ENCODE measurements at places on chromosomes 4 and X.

DNA sequence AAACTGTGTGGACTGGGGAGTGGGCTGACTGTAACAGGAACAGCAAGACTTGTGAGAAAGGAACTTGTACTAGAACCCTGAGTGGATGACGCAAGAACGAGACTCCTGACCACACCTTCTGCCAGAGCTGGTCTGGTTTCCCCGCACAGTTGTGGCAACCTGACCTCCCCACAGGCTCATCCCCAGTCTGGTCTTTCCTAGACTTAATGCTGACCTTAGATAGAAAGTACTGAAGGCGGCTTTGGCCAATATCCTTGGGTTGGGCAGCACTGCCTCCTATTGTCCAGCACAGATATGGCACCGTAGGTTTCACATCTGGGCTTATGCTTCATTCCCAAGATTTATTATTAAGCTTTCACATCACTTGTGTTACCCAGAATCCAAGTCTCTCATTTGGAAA is 137.8 kb upstream of the FRG1 start:
- no peak for DNase-seq

- peak; percentile 34 for DNase-seq
Measured at GRCh38 chr4:48222491-48222890, 47.1 kb downstream of the TEC start.

DNA sequence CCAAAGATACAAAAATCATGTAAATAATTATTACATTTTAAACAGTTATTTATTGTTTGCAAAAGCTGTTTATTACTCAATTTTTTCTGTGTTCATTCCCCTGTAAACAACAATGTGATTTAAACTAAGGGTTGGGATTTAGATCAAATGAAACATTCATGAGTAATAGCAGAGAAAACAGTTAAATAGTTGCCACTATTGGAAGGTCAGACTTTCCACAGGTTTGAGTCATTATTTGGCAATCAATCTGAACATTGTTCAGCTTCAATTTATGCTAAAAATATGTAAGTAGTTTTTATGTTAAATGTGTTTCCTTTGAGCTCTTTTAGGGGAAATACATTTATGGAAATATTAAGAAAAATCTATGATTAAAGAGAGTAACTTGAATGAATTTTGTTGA is 144.9 kb downstream of the STIM2 start:
- no peak for DNase-seq

- no peak for DNase-seq
Measured at GRCh38 chr4:46462733-46463132, 72.8 kb upstream of the GABRA2 start.

DNA sequence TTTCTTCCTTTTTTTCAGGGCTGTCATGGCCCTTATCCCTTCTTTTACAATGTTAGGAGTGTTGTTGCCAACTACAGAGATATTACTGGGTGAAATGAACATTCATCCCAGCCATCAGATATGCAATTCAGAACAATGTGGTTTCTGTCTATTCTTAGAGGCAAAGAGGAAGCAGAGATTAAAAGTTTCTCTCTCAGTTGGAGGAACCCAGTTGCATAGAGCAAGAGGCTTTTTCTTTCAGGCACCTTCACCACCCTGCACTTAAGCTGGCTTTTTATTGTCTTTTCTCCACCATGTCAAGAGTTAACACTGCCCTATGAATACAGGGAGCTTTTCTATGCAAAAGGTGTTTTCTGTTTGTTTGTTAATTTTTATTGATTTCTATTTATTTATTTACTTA is 1559.6 kb upstream of the IGFBP7 start:
- no peak for DNase-seq

- no peak for DNase-seq
Measured at GRCh38 chr4:71198958-71199357, 139.9 kb upstream of the SLC4A4 start.

DNA sequence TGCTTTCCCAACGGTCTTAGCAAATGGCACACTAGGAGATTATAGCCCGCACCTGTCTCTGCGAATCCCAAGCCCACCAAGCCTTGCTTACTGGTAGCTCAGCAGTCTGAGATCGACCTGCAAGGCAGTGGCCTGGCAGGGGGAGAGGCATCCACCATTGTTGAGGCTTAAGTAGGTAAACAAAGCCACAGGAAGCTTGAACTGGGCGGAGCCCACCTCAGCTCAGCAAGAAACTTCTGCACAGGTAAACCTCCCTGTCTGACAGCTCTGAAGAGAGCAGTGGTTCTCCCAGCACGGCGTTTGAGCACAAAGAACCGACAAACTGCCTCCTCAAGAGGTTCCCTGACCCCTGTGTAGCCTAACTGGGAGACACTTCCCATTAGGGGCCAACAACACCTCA is 42.8 kb downstream of the BRWD3 start:
- DNase-seq, result no peak

DNA sequence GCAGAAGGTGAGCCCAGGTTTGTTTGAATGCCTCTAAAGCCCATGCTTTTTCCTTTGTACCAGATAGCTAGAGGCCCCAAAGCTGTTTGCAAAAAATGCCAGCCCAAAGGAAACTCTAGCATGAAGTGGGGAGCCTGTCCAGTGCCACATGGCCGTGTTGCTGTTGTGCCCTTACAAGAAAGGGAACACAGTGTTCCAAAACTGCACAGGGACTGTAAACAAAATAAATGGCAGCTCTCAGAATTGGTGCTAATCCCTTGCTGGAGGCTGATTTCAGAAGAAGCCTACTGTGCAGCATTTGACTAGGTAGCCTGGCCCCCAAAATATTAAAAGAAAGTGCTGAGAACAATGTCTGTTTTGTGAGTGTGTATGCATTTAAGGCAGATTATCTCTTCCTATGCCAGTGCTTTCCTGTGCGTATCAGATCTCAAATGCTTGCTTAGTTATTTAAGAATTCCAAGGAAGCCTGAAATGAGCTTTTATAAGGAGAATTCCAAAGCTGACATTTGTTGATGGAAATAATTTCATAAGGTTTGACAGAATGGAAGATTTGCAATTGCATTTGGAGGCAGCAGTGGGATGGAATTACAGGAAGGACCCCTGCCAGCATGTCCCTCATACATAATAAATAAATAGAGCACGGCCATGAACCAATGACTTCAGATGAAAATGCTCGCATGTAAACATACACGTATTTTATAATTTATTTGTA is 115.7 kb downstream of the IRF2 start:
- DNase-seq, result no peak

DNA sequence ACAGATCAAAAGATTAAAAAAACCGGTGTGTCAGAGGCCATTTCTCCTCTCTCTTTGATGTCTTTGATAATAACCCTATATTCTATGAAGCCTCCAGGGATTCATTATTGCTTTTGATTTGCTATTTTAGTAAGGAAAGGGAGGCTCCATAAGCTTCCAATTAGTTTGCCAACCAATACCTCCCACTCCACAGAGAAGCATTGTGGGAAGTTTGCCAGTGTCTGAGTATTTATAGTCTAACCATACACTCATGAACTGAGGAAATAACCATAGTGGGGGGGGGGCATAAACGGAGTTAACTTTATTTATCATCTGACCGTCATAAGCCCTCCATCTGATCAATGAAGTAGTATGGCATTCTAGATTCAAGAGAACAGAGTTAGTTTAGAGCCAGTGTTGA is 1066.8 kb upstream of the PABPC4L start:
- no peak for DNase-seq

DNA sequence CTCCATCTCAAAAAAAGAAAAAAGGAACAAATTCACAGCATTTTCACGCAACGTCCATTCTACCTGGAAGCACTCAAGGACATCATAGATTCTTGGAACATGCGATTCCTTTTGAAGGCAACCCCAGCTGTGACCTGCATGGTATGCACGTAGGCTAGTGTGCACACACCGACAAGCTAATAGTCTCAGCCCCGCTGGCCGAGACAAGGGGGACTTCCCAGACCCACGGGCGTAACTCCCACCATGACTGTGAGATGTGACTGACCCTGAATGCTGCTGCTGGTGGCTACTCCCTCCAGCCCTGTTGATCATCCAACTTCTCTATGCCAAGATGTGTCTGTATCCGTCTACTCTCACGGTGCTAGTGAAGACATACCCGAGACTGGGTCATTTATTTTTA is 78.3 kb downstream of the CRLF2 start:
- no peak for DNase-seq

DNA sequence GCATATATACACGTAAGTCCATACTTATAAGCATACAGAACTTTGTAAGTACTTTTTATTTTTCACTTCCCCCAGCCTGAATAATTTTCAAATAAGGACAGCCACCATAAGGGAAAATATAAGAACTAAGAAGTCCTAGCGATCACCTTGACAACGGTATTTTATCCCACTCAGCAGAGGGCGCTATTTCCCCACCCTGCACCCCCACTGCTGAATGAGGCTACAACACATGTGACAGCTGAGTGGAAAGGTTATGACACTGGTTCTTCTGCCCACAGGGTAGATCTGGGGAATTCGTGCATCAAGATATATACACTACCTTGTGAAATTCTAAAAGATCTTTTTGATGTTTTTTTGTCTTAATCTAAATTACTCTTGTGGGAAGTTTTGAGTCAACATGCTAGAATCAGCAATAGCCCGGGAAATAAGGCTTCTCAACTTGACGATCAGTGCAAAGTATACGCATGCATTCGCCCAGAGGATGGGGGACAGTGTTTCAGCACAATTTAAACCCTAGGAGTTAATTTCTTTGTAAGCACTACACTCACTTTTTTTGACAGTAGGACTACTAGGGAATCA is 151.5 kb downstream of the CORIN start:
- no peak for DNase-seq

DNA sequence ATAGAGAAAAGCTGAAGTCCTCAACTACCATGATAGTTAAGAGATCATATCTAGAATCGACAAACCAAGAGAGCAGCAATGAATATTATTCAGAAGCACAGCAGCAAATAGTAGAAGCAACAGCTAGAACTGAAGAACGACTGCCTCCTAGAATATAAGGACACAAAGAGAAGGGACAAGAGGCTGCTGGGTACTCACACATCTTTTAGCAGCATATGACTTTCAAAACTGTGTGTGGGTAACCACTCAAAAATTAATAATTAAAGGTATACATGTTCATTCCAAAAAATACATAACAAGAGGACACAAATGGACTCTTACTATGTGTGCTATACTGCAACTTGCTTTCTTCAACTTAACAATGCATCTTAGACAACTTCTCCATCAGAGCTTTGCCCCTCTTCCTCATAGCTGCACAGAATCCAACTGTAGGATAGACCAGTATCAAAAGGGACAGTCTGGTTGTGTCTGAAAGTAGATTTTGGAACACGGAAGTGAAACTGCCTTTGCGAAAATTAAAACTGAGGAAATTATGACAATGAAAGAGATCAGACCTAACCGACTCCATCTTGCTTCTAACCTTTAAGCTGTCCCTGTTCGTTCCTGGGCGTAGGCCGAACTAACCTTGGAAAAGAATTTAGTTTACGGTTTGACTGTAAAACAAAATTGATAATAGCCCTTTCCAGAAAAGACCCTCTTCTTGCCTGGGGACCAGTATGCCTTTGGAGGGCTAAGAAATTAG is 125.7 kb downstream of the SH3KBP1 start:
- DNase-seq, result no peak

GRCh38 chr4:65918212-65918611 is 247.9 kb upstream of the EPHA5 start:
- no peak for DNase-seq

DNA sequence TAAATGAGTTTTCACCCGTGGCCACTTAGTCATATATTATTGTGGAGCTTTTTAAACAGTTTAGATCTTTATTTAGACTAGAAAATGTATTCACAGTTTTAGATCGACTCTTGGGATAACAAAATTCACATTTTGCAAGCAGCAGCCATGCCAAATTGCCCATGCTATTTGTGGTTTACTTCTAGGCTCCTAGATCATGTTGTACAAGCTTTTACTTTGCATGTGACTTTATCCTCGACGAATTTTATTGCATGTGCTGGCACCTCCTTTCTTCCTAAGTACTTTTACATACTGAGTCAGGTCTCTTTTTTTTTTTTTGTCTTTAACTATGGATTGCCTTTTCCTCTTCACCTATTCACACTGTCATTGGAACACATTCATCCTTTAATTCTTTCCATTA is 23.2 kb downstream of the BBS12 start:
- no peak for DNase-seq

DNA sequence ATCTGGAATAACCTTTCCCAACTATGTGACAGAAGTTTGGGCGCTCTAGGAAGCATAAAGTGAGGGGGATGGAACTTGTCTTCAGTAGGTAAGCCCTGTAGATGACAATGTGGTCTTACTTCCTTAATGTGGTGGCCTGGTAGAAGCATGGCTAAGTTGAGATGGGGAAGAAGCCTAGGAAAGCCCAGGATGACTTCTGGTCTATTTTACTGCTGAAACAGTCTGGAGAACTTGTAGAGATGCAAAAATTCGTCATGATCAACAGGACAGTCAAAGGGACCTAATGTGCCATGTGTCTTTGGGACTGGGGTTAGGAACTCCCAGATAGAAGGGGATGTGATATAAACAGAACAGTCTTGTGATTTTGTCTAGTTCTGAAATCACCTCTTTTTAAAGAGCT is 40.8 kb downstream of the CCNG2 start:
- DNase-seq, result no peak

DNA sequence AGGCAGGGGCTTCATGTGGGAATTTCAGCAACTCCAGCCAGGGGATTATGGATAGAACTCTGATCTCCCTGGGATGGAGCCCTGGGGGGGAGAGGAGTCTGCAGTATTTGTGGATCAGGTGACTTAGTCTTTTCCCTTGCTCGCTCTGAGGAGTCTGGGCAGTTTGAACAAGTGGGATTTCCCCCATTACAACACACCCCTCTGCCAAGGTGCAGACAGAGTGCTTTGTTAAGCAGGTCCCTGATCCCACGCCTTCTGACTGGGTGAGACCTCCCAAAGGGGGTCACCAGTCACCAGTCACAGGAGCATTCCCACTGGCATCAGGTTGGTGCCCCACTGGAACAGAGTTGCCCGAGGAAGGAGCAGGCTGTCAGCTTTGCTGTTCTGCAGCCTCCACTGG is 123.9 kb downstream of the LHFPL1 start:
- no peak for DNase-seq

GRCh38 chr4:147735413-147736301 is 3.8 kb downstream of the ARHGAP10 start:
- DNase-seq, result no peak

GRCh38 chrX:110146521-110146920 is 143.6 kb downstream of the TMEM164 start:
- no peak for DNase-seq

DNA sequence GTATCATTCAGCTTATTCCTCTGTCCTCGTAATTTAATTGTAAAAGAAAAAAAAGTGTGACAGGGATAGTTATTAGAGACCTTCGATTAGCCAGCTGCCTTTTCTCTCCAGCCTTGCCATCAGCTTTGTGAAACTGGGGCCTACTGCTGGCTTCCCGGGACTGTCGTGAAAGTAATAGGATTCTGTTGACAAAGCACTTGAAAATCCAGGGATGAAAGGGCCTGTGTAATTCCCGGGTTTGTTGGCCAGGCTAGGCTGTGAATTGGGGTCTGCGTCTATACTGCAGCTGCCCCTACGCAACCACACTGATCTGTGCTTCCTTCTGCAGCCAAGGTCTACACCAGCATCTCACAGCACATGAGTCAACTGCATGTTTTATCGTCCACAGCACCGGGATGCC is 120.4 kb upstream of the SCML1 start:
- DNase-seq, result no peak

Data from kidney epithelial cell (primary cell).